ENCODE measurements at places on chromosomes 13 and 19.
A peak's percentile ranks its signal among the peaks of the same experiment; 100 is the strongest.

GRCh38 chr19:54431255-54431838, 16.1 kb downstream of the TTYH1 start:
- DNase-seq, result no peak

DNA sequence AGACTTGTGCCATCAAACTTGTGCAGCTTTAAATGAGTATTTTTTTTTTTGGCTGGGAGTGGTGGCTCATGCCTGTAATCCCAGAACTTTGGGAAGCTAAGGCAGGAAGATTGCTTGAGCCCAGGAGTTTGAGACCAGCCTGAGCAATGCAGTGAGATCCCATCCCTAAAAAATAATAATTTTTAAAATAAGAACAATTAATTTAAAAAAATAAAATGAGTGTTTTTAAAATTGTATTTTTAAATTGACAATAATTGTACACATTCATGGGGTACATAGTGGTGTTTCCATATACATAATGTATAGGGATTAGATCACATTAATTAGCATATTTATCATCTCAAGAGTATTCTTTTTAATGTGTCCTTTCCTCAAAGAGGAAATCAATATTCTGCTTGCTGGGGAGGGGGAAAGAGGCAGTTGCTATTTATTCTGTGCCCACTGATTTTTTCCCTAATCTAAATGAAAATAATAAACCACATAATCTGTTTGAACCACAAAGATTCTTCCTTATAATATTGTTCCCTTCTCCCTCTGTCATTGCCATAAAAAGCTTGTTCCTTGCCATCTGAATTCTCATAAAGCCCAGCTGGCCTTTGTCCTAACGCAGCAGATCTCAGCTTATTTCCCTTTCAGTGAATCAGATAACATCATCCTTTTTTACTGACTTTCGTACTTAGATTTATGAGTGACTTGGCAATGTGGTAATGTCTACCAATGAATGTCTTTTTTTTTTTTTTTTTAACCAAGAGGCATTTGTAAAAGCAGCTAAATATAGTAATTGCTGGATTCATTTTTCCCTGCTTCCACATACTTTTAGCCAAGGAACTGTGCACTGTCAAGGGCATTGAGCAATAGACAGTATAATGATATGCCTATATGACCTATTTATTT, 81.8 kb upstream of the RUBCNL start:
- no peak for DNase-seq

- DNase-seq, result no peak
Measured at GRCh38 chr19:33767898-33768413, 28.7 kb upstream of the KCTD15 start.

DNA sequence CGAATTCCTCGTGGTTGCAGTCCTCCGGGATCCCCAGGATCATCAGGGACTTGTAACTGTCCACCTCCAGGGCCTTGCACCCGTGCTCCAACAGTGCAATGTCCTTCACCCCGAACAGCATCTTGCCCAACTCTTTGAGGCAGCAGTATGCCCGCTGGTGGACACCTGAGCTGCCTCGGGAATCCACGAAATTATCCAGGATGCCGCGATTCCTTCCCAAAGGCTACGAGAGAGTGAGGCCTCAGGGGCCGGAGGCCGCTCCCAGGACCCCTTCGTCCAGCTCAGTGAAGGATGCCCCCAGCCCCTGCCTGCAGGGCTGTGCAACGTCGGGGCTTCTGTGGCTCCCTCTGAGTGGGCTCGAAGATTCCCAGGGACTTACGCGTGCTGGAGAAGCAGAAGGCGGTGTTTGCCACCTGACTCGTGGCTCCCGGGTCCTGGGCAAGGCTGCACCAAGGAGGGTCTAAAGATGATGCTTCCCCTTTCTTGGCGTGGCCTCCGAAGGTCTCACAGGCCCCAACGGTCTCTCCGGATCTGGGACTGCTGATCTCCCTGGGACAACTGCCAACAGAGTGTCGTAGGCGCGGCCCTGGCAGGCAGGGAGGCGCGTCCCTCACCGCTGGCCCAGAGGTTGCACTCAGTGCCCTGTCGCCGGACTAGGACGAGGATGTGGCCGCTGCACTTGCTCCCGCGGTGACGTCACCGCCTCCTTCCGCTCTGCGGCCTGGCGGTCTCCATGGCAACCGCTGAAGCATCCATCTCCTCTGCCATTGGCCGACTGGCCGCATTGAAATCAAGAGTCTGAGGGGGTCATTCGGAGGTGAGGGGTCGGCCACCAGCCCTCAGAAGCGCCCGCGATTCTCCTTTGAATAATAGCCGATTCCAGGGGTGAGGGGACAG, at the start of gene PNMA8C:
PNMA8C (minus strand) TSS at position 698 of the 897 bp plus-strand sequence; CDS start at position 121, 577 bp downstream.
- peak; percentile 21 for DNase-seq

GRCh38 chr13:93430381-93430780, 203.8 kb downstream of the GPC6 start:
- no peak for DNase-seq

GRCh38 chr19:5112681-5113575, 144.0 kb downstream of the KDM4B start:
- DNase-seq, result no peak

Data from stimulated activated CD8-positive, alpha-beta memory T cell treated with anti-CD3 and anti-CD28 coated beads, Interleukin-7, amount 100 ng/mL, for 24 hours (primary cell).